ENCODE measurements at places on chromosomes 3 and 15.

GRCh38 chr15:72284781-72285180 lies 12.4 kb upstream of the PARP6 start:
- no peak for DNase-seq

DNA sequence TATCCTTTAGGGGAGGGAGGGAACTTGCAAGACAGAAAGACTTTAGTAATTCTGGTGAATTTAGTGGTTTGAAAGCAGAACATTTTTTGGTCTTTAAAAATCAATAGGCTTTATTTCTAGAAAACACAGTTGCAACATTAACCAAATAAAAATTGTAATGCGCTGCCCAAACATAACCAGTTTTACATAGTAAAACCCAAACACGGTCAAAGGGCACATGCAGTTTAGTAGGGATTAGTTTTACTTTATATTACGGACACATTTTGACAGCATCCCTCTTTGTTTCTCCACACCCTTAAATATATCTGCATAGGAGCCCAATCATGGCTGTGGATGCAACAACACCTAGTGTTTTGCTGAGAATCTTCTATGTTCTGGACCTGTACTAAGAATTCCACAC lies 156.7 kb downstream of the NR2F2 start:
- DNase-seq: no peak

- no peak for DNase-seq
These were observed 183.4 kb upstream of the THRB start for GRCh38 chr3:24678021-24678420.

DNA sequence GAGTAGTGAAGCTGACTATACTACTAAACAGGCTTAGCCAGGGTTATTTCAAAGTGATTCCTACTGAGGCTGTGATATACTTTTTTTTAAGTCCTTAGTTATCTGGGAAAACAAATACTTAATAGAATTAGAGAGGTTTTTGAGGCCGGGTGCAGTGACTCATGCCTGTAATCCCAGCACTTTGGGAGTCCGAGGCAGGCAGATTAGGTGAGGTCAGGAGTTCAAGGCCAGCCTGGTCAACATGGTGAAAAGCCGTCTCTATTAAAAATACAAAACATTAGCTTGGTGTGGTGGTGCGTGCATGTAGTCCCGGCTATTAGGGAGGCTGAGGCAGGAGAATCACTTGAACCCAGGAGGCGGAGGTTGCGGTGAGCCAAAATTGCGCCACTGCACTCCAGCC lies 34.2 kb downstream of the PRTG start:
- no peak for DNase-seq

DNA sequence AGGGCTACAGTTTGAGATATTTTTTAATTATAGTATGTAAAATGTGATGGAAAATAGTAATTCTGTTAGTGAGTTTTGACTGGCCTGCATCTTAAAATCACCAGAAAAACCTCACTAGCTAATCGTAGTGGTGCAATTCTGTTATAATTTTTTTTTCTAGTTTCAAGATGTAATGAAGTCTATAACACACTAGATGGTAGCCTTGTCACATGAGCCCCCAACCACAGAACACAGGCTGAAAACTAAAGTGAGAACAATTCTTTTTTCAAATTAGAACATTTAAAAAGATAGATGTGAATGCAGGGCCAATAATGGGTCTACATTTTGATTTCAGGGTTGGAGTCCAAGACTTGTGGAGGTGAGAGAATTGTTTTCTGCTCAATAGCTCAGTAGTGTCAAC lies 83.3 kb upstream of the KCNH8 start:
- DNase-seq: no peak

GRCh38 chr3:22585911-22586310 lies 617.2 kb upstream of the UBE2E2 start:
- no peak for DNase-seq

GRCh38 chr3:45759851-45760250 lies 36.5 kb downstream of the SLC6A20 start:
- DNase-seq: no peak

- no peak for DNase-seq
These were observed 462.0 kb downstream of the GBE1 start for GRCh38 chr3:81299481-81299880.

- DNase-seq: no peak
These were observed 398.9 kb upstream of the TPRG1 start for GRCh38 chr3:188772886-188773285.

- DNase-seq: no peak
These were observed 378.2 kb downstream of the MECOM start for GRCh38 chr3:169285057-169286033.

DNA sequence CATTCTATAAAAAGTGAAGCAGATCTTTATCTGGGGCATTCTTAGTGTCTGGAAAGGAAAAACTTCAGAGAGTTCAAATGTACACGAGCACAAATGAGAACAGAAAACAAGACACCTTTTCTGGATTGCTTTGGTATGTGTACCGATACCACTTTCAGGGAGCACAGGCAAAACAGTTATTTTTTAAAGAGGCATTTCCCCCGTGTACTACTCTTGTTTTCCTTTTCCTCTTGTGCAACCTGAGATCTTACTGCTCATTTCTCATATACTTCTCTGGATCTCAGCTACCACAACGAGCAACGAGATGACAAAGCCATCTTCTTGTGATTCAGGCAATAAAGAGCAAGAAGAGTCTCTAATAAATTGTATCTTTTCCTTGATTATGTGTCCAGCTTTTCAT lies 463.6 kb downstream of the SHQ1 start:
- DNase-seq: no peak

DNA sequence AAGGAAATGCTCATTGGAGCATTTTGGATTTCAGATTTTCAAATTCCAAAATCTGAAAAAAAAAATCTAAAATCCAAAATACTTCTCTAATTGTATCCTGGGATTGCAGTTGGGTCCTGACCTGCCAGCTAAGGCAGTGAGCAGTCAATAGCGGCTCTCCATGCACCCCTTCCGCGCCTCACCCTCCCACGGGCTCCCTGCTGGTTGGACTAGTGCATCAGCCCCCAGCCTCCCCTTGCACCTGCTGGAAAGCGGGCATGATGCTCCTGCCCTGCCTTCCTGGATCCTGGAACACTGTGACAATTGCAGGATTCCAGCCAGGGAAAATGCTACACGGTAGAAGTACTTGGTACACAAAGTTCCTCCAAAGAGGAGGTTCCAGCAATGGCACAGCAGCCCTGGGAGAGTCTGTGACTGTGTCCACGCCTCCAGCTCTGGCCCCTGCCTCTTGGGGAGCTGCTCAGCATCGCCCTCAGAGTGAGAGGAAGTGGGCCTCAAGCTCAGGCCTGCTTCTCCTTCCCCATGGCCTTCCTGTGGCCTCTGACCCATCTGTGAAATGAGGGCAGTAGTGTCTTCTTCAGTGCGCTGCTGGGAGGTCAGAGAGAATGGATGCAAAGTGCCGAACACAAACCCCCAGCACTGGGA lies 39.5 kb upstream of the CHRNB4 start:
- no peak for DNase-seq

GRCh38 chr3:61409638-61410037 lies 151.7 kb upstream of the PTPRG start:
- no peak for DNase-seq

DNA sequence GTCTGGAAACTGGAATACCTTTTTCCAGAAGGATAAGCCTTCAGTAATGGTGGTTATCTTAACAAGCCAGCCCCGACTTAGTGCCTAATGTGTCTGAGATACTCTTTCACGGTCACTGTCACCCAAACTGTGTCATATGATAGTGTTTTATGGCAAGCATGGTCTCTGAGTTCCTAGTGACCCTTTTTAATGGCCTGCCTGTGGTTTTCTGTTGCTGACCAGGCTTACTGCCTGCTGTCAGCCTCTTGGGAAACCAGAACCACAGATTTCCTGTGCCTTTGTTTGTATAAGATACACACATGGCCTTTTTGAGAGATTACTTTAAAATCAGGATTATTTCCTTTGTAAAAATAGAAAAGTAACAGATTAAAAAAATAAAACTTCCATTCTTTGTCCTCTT lies 22.4 kb downstream of the HPS3 start:
- DNase-seq: no peak

GRCh38 chr15:80727196-80727595 lies 32.1 kb downstream of the ABHD17C start:
- DNase-seq: no peak

GRCh38 chr3:155096303-155097008 lies 16.3 kb downstream of the MME start:
- no peak for DNase-seq

DNA sequence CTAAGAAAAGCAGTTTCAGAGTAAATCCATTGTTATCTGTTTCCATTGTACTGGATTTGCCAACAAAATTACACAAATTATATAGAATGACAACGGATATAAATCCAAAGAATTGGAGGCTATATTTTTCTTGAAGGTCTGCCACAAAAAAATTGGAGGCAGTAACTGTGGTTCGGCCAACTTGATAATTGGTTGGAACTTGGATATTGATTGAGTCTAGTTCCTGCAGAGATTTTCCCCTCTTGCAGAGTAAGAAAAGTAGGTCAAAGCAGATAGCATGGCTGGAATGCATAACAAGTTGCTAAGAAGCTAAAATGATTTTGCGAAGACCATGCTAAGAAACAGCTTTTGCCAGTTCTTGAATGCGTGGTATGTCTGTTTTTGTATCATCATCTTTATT lies 269.6 kb upstream of the CFAP20DC start:
- no peak for DNase-seq

- DNase-seq: no peak
These were observed 21.2 kb upstream of the PRR23E start for GRCh38 chr3:127171721-127172120.

DNA sequence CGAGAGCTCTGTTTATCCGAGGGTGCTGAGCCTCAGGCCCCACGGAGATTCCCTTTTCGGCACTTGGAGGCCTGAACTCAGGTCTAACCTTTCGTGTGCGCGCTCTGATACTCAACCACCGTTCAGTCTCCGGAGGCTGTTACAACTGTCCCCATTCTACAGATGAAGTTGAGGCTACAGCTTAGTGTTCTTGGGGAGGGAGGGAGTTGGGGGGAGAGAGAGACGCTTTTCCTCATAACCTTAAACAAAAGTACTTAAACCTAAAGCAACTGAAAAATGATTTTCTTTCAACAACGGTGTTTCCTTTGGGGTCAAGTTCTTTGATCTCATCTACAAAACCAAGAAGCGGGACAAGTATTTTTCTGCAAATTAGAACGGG lies 952 bp upstream of the CHST2 start:
- no peak for DNase-seq

DNA sequence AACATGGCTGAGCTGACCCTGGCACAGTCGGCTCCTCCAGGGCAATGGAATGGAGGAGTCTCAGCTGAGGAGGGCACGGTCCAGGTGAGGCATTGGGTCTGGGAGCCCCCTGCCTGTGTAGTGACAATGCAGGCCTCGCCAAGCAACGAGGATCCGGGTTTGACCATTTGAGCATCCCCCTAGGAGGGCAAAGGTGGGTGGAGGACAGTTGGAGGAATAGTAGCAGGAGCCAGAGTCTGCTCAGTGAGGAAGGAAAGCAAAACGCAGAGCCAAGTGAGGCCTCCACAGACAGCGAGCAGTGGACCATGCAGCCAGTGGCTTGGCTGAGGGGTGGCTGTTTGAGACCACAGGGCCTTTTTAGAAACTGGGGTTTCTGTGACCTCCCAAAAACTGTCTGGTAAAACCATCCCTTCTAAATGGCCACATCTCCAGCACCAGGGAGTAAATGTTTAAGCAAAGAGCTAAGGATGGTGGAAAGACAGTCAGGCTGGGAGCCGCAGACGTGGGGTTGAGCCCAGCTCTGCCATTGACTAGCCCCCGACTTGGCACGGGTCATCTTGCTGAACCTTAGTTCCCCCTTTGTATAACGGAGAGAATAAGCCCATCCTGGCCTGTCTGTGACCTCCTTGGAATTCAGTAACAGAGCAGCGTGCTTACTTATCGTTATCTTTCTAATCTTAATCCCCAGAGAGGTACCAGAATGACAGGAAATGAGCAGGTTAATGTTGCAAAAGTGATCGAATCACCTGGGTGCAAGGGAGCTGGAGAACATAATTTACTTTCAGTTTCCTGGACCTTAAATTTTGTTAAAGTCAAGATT lies 46.8 kb downstream of the CMTM6 start:
- no peak for DNase-seq

GRCh38 chr3:153001210-153002078 lies 160.6 kb upstream of the RAP2B start:
- no peak for DNase-seq

DNA sequence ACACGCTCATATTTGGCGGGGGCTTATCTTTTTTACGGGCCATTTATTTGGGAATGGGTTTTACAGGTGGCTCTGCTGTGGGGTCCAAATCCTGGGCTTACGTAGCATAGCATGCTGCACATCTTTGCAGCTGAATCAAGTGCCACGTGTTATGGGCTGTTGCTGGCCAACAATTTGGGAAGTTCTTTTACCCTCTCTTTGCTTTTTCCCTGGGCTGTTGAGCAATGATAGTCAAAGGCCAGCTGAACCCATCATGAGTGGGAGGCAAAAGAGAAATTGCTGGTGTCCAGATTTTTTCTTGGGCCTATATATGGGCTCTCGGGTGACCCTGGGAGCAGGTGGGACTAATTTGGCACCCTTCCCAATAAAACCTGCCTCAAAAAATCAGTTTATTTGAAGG lies 209.3 kb upstream of the SATB1 start:
- DNase-seq: no peak
